Pons (tissue), 1 donor: ENCODE measurements at places on chromosomes 11 and 22.
A peak's percentile ranks its signal among the peaks of the same experiment; 100 is the strongest.

DNA sequence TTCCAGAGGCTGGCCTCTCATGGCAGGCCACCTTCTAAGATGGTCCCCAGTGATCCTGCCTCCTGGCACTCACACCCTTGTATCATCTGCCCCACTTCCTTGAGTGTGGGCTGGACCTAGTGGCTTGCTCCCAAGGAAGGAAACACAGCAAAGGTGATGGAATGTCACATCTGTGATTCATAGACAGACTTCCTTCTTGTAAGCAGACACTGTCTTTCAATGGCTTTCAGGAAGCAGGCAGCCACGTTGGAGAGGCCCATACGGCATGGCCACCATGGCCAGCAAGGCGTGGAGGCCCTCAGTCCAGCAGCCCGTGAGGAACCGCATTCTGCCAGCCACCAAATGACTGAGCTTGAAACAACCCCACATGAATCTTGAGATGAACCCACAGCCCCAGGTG is 11.3 kb downstream of the LMO1 start:
- DNase-seq, result no peak

- no peak for DNase-seq
Observed at GRCh38 chr22:39098026-39098425, 982 bp downstream of the APOBEC3H start.

DNA sequence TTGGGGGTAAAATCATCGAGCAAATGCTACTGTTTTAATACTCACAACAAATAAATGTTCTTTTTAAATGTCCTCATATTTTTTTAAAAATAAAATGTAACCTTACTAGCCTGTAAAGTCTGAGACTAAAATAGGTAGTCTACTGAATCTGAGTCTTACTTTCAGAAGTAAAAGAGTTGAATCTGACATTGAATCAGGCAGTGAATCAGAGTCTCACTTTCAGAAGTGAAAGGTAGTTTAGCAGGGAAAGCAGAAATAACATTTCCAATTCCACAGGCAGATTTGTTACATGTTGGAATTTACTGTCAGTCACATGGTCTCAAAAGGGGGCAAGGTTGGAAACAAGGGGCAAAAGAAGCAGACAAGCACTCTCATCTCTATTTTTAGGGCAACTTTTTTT is 143.0 kb downstream of the ELP4 start:
- no peak for DNase-seq

DNA sequence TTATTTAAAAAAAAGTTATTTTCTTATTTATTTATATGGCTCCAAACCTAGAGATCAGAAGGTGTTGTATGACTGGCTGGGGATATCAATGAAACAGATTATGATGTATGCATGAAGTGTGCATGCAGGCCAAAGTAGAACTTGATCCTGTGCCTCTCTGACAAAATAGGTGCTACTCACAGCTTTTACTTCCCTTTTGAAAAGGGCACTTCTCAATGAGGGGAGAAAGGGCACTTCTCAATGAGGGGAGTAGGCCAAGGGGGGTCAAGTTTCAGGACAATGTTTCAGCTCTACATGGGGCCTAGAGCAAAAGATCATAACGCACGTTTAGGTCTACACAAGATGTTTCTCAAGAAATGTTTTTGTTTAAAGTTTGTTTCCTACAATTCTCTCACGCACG is 397.5 kb downstream of the ETS1 start:
- no peak for DNase-seq

DNA sequence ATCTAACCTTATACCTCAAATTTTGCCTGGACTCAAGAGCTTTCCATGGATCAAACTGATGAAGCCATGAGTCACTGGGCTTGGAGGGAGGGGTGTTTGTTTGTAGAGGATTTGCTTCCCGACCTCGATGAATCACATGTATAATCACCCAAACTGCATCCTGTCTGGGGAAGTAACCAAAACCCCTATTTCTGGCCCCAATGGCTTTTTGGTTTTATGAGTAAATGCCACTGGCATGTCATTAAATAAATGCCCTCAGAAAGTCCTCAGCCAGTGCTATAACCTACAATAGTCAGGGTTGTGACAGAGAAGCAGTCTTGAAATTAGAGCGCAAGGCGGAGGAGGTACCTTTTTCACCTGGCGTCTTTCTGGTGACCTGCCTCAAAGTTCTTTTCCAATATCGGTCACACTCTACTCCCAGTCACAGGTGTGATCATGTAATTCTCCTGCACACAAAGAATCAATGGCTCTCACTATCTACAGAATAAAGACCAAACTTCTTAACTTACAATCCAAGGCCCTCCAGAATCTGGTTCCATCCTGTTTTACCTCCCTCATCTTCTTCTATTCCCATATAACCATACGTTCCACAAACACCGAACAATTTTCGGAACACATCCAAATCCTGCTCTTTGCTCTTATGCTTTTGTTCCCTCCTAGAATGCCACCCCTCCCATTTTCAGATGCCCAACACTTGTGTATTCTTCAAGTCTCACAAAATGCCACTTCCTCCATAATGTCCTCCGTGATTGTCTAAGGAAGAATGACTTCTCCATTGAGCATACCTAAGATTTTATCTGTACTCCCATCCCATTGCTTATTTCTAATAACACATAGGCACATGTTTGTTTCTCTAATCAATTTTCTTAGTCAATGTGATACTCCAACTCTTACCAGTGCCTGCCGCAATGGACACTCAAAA is 81.3 kb upstream of the BLID start:
- no peak for DNase-seq

- DNase-seq, result no peak
Observed at GRCh38 chr11:70640408-70640807, 242.1 kb downstream of the CTTN start.

DNA sequence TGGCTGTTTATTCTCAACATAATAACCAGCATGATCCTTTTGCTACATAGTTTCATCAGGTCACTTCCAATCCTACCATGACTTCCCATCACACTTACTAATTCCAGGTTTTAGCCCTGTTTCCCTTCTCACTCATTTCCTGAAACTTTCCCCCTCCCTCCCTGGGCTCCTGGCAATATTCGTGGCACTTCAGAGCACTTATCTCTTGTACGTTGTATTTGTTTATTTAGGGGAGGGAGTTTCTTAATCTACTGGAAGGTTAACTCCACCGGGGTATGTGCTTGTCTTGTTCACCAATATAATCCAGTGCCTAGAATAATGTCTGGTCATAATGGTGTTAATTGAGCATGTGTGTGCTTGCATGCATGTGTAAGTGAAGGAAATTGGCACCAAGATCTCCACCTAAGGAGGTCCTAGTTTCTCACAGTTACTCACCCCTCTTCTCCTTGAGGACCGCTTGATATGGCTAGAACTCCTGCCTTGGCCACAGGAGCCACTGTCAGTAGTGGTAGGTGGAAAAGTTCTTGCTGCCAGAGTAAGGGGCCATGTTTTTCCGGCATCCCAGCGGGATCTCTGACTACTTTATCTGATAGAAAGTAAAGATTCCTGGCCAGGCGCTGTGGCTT is 11.7 kb downstream of the EIF3L start:
- DNase-seq, result no peak

DNA sequence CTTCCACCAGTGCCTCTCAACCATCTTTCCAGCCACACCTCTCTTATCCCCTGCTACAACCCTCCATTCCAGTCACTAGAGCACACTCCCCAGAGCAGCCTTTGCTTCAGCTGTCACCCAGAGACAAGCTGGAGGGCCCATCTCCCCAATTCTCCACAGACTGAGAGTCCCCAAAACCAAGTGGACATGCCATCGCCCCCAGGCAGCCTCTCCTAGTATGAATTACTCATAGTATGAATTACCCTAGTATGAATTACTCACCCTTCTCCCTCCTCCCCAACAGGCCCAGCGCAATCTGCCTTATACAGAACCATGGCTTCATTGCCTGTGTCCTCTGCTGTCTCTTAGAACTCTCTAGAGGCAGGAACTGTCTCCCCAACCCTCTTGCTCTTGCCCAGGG is 24.8 kb downstream of the MYH9 start:
- no peak for DNase-seq

GRCh38 chr11:1392111-1392510 is 2.4 kb downstream of the BRSK2 start:
- no peak for DNase-seq

DNA sequence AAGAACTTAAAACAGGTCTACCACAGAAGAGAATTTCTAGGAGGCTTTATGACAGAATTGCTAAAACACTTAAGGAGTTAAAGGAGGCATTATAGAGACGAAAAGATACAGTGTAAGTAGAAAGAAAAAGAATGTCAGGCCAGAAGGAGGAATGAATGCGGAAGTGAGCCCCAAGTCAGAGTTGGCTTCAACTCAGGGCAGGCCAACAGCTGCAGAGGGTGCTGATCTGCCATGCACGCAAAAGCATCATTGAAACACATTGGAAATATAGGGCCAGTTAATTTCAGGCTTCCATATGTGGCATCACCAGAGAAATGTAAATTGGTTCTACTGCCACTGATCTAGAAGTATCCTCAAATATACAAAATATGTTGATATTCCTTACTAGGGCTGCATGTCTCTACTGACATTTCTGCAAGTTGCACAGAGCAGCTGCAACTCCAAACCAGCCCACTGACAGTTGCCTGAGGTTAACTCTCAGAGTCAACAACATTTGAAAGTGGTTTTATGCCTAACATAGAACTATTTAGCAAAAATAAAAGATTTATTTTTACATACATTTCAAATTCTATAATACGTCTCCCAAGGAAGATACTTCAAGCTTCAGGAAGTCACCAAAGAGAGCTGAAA is 324.1 kb downstream of the C11orf87 start:
- no peak for DNase-seq

DNA sequence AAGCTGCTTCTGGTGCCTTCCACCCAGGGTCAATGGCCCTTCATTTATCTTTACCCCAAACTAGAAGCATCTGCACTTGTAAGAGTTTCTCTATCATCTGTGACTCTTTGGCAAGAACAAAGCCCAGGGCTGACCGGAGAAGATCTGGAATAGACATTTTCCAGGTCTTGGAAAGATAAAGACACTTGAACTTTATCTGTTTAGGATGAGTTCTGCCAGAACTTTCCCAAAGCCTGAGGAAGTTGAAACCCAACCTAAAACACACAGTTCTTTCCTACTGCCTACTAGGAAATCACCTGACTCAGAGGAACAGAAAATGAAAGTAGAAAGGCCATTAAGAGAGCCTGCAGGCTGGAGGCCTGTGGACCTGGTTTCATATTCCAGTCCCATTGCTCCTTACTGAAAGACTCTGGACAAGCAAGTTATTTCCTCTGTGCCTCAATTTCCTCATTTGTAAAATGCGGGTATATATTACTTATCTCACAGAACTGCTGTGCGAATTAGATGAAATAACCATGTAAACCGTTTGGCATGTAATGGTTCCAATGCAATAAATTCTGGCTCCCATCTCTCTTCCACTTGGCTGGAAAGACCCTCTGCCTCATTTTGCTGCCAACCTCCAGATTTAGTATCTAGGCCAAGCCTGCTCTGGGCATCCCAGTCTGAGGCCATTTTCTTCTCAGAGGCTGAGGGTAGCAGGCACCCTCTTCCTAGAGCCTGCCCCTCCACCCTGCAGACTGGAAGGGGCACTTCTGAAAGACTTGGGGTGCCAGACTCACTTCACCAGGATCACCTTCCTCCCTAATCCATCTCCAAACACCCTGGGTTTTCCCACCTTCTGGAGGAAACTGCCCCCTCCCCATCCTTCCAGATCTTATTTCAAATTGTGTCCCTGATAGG is 1.2 kb downstream of the UBE2L6 start:
- DNase-seq, result peak; percentile 88

DNA sequence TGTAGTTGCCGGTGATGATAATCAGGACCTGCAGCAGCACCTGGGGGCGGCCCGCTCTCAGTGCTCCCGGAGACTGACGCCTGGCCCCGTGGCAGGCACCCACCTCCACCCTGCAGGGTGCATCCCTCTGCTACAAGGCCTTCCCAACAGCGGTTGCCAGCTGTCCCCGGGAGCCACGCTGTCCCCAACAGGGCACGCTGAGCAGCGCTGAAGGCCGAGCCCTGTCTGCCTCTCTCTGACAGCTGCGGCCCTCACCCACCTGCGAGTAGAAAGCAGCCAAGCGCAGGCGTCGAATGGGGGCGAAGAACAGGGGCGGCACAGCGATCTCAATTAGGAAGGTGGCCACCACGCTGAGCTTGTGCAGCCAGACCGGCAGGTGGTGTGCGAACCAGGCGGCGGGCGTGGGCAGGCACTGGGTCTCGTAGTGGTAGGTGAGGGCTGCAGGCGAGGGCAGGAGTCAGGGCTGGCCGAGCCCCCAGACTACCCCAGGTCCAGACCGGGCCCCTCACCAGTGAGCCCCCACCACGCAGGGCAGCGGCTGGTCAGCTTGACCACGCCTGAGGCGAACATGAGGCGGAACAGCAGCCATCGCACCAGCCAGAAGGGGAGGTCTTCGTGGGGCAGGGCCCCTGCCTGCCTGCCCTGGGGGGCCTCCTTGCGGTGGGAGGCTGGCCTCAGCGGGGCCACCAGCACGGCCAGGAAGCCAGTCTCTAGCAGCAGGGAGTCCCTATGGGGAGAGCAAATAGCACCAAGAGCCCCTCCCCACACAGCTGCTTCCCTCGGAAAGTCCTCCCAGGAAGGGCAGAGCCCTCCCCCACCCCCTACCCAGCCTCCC is 1.5 kb downstream of the LMF2 start:
- no peak for DNase-seq

DNA sequence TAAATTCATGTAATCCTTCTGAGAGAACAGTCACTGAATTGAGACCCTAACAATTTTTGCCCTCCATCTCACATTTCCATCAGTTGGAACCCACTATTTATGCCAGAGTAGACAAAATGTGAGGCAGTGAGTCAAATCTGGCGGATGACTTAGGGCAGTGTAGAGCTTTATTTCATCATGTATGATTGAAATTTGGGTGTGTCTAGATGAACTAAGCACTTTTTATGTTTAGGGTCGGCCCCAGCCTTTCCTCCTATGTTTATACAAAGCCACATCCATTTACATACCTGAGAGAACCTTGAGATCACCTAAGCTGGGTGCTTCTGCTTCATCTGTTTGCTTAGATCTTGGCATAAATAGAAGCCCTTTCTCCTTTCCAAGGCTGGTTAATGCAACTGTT is 15.0 kb upstream of the MUC15 start:
- no peak for DNase-seq

DNA sequence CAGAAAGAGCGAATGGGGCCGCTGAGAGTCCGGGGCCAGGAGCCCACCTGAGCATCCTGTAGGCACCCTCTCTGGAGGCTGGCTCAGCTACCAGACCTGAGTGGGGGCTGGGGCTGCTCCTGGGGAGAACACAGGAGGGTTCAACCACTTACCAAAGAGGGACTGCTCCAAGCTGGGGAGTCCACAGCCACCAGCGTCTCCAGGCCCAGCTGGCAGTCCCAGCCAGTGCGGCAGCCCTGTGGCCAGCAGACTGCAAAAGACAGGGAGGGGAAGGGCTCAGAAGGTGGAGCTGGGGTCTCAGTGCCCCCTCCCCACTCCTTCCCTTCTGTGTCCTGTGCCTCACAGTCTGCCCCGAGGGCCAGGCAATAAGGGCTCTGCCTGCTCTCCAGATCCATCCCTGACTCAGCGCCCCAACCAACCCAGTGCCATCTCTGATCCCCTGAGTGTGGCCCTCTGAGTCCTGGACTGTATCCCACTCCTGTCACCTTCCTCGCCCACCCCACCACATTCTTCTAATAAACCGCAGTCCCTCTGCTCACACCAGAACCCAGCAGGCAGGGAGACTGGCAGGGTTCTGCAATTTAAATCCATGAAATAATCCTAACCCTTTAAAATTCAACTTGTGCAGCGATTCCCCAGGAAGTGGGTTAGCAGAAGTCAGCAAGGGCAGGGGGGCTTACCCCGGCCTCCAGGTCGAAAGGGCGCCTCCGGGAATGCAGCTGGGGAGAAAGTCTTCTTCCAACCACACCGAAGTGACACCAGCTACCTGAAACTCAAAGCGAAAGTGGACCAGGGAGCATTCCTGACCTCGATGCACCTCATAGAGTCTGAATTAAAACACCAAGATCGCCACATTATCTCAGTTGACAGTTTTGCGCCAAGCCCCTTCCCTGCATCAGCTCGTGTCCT is 13.3 kb downstream of the CHST1 start:
- DNase-seq, result no peak
